Astrocyte (in vitro differentiated cells and primary cell): ENCODE measurements at places on chromosomes 11 and 22. TPM values are rescaled to one million over a fixed set of nuclear protein-coding genes. Genes with fewer than 3 reads are reported as not detected.

DNA sequence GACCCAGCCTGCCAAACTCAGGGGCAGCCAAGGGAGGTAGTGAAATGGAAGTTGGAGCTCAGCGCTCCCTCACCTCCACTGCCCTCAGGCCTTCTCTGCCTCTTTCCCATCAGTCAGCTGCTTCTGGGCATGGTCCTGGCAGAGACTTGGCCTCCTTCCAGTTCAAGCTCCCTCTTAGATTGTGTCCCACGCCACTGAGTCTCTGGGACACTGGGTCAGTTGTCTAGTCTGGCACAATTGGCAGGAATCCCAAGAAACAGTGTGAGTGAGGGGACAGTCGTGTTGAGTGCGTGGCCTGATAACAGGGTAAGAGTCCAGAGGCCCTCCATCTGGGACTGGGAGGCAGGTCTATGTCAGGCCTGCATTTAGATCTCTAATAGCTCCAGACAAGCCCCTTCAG, 7.1 kb upstream of the SLC35E4 start:
- DNase-seq = no peak

Gene NDUFV1
- 117 and 118 TPM in 2 replicates for total RNA-seq

Gene TBC1D22A
- total RNA-seq = 20.9 and 24.2 TPM in 2 replicates

- peak; percentile 81 for DNase-seq
Measured at GRCh38 chr11:92332986-92333385, 108.4 kb downstream of the FAT3 start.

Gene MUC15
- total RNA-seq = 0.10 and 0.16 TPM in 2 replicates

DNA sequence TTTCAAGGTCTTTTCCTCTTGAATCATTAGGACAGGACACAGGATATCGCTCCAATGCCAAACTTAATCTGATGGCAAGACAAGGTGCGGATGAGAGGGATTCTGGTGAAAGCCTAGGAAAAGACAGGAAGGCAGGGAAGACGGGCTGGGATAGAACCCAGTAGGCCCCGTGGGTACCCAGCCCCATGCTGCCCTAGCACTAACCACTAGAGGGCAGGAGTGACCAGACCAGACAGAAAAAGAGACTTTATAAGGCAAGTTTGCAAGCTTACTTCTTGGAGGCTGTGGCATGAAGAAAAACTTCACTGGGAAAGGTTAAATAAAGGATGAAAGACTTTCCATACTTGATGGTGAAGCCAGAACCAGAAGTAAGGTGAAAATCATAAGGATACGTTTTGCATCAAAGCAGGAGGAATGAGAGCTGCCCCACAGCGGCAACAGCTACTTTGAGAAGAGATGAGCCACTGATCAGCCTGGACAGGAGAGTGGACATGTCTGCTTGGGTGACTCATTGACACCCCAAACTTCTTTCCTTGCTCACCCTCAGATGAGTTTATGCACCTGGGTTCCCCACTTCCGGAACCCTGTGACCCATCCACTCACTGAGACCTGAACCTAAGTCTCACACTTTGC, 39.8 kb downstream of the SYN3 start:
- no peak for DNase-seq

Gene SLC15A3
- 66.3 and 87.8 TPM in 2 replicates for total RNA-seq

Gene MRGPRX2
- not detected in 2 replicates for total RNA-seq

DNA sequence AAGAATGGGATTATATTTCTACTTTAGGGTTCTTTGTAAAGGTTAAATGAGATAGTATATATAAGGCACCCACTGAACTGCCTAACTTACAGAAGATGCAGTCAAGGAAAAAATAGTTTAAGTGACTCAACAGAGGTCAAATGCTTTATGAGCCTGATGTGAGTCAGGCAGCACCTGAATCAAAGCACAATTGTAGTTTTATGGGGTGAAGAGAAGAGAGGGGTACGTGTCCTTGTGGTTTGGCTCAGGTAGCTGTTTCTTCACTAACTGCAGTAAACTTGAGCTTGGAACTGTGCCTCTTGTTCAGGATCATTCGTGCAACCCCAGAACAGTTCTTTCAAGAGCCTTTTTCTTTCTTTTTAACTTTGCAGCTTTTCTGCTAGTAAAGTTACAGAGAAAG, 125.2 kb upstream of the SPON1 start:
- DNase-seq = peak; percentile 68

DNA sequence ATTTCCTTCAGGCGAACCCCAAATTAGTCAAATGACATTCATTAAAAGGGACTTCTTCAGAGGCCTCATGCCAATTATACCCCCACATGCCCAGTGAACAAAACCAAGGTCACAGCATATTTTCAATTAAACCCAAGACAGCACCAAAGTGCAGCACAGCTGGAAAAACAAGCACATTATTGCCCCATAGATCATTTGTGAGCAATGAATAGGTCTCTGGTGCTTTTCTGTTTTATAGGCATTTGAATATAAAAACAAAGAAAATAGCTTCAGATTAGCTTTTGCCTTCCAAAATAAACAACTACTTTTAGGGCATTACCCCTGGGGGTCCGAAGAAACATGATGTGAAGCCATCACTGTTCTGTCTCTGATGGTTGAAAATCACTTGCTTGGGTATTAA, 1319.9 kb downstream of the LRRC4C start:
- DNase-seq = no peak
